Karpas-422 (cell line): ENCODE measurements at places on chromosomes 12 and 14.

GRCh38 chr14:52377940-52378339 lies 63.8 kb downstream of the PTGER2 start:
- DNase-seq, result peak; percentile 80

DNA sequence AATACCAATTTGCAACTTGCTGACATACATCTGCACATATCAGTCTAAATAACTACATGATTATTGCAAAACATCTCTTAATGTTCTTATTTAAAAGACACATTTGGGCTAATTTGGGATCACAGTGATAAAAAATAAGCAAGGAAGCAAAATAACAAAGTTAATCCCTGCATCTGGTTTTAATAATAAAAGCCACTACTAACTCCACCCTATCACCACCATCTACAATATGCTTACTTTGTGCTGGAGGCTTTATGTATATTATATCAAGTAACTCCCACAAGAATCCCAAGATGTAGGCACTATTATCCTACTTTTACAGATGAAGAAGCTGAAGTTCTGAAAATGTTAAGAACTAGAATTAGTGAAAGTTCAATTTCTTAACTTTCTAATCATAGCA lies 45.7 kb downstream of the TAOK3 start:
- no peak for DNase-seq

DNA sequence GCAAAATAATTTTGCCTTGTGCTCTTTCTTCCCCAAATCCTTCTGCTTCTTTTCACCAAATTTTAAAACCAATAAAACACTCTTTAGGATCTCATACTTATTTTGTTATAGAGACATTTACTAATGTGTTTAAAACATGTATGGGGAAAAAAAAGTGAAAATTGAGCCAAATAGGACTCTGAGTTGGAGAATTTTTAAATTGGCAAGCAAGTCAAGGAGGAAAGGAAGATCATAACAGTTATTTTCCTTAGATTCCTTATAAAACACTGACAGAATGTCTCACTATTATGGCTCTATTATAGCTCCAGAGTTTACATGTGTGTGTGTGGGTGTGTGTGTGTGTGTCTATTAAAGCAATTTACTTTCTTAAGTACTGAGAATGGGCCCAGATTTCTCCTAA lies 220.5 kb downstream of the SLC6A15 start:
- DNase-seq, result no peak

GRCh38 chr14:30603402-30603801 lies 18.7 kb upstream of the SCFD1 start:
- no peak for DNase-seq

DNA sequence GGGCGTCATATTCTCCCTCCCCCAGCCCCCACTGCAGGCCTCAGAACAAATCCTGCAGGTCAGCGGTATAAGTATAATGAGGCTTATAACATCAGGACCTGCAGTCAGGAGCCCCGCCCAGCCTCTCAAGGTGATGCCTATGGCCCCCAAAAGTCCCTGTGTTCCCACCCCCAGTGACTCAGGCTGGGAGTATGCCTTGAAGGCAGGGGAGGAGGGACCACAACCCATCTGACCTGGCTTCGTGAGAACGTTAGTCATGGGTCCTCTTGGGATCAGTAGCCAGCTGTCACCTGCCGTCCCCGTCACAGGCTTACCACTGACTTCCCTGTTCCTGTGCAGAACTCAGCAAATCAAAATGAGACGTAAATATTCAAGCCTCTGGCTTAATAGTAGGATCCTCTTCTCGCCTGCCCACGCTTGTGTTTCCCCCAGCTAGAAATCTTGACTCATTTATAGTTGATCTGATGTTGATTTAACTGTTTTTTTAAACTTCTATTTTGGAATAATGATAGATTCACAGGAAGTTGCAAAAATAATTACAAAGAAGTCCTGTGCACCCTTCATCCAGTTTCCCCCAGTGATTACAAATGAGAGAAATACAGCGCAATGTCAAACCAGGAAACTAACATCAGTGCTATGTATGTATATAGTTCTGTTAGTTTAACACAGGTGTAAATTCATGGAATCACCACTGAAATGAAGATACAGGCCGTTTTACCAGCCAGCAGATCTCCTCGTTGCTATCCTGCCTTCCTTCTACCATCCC lies 107.5 kb downstream of the ADGRD1 start:
- DNase-seq, result no peak

DNA sequence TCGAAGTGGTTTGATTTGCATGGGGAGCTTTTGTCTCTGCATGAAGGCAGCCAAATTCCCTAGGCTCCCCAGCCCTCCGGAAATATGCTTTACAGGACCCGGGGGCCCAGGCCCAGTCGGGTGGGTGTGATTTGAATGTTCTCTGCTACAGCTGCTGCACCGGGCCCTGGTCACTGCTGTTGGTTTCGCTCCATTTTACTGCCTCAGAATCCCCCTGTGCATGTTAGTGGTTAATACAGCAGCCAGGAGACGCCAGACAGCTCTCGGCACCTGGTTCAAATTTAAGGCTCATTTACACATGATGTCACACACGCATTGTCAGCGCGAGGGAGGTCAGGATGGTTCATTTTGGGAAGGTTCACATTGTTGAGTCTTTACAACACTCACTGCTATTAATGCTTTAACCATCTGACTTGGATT lies 99.6 kb downstream of the SLC38A6 start:
- peak; percentile 100 for DNase-seq

DNA sequence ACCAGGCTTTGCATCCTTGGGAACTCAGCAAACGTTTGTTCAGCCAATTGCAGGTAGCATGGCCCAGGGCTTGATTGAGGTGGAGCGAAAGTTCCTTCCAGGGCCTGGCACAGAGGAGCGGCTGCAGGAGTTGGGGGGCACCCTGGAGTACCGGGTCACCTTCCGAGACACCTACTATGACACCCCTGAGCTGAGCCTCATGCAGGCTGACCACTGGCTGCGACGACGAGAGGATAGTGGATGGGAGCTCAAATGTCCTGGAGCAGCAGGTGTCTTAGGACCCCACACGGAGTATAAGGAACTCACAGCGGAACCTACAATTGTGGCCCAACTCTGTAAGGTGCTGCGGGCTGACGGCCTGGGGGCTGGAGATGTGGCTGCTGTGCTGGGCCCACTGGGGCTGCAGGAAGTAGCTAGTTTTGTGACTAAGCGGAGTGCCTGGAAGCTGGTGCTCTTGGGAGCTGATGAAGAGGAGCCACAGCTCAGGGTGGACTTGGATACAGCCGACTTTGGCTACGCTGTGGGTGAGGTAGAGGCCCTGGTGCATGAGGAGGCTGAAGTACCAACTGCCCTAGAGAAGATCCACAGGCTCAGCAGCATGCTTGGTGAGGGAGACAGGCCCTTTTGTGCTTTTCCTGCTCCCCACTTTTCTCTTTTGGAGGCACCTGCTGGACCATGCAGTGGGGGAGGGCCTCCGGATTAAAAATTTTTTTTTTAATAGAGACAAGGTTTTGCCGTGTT lies 799 bp downstream of the THTPA start:
- DNase-seq, result peak; percentile 85

DNA sequence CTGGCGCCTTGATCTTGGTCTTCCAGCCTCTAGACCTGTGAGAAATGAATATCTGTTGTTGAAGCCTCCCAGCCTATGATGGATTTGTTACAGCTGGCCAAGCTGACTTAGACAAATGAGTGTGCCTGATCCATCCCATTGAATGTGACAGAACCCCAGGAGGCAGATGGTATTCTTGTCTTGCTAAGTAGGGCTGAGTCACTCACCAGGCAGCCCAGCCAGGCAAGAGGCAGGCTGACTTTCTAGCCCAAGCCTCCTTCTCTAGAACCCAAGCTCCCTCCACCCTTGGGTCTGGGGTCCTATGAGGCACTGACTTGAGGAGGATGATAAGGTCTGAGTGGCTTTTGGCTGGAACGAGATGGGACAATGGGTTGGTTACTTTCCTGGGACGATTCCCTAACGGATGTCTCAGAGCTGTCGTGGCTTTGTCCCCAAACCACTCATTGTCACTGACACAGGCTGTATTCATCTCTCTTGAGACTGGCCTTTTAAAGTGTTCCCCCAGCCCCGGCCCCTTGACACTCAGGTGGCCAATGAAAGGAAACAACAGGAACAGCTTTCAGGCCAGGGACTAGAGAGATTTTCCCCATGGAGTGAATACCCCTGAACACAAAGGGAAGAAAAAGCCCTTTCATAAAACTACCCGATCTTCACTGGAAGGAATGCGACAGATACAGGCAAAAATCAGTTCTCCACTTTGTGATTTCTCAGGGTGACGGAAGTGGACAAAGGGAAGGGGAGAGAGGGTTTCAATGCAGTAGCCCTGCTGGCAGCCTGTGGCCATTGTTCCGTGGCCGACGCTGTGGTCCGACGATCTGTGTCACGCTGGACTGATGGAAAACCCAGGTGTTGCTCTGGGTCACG lies 264.2 kb downstream of the AACS start:
- DNase-seq, result no peak

DNA sequence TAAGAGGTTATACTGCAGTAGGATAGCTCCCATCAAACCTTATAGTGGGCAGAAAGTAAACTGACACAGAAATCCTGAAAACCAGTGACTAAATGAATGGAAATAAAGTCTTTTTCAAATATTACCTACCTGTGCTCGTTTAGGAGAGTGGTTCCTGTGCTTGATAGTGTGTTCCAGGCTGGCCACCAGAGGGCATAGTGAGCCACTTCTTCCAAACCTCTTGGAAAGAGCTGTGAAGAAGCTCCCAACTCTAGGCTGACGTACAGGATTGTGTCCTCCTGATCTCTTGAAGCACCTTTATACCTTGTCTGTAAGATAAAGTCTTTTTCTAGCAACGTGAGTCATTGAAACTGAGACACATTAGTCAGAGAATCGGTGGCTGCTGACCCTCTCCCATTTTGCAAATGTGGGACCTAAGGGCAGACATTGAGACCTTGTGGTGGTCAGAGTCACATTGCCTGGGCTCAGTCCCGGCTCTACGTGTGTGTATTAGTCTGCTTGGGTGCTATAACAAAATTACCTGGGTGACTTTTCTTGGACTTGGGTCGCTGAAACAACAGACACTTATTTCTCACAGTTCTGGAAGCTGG lies 17.6 kb downstream of the TDP1 start:
- DNase-seq, result peak; percentile 84

GRCh38 chr14:70934502-70935134 lies 27.4 kb downstream of the PCNX1 start:
- DNase-seq, result no peak

GRCh38 chr12:46516933-46517578 lies 144.5 kb upstream of the SLC38A2 start:
- DNase-seq, result no peak

GRCh38 chr12:3230758-3231375 lies 153.7 kb downstream of the TSPAN9 start:
- DNase-seq, result no peak

GRCh38 chr12:64796205-64796845 lies 28.1 kb upstream of the TBC1D30 start:
- DNase-seq, result peak; percentile 93

DNA sequence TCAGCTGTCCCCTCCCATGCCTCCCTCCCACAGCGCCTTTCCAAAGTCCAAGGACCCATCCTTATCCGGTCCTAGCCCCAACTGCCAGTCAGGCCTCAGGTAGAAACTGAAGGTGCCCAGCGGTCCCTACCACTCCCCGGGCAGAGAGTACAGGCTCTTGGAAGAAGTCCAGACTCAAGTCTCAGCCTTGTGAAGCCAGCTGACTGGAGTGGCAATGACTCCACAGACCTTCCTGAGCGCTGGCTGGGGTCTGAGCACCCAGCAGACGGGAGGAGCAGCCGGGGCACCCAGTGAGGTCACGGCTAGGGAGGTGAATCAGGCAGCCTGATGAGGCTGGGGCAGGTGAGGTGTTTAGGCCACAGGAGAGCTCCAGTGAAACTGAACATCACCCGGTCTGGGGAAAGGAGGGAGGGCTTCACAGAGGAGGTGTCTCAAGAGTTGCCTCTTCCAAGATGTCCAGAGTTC lies 60.0 kb downstream of the ITPK1 start:
- DNase-seq, result no peak
